ENCODE measurements at places on chromosomes 16 and 17.
A peak's percentile ranks its signal among the peaks of the same experiment; 100 is the strongest.

DNA sequence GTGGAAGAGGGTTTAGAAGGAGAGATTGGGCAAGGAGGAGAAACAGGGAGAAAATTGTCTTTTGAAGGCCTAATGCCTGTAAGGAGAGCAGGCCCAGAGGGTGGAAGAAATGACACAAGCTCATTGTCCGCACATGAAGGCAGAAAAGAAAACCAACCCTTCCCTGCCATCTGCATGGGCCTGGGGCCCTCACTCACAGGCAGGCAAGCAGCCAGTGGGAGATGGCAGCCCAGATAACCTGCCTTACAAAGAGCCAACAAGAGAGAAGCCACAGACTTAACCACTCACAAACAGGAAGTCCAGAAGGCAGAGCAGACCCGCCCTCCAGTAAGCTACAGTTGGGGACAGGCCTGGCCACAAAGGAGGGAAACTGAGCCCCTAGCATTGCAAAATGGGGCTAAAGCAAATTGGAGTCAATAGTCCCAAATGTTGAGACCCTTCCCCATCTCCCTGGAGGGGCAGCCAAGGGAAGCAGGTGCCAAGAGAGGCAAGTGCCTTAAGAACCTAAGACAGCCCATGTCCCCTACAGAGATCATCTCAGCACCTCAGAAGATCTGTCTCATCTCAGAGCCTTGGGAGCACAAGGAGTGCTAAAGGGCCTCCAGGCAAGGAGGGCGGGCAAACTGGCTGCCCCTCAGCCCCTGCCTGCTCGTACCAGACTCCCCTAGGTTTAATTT lies 7.3 kb upstream of the TSPOAP1 start:
- DNase-seq, result no peak

DNA sequence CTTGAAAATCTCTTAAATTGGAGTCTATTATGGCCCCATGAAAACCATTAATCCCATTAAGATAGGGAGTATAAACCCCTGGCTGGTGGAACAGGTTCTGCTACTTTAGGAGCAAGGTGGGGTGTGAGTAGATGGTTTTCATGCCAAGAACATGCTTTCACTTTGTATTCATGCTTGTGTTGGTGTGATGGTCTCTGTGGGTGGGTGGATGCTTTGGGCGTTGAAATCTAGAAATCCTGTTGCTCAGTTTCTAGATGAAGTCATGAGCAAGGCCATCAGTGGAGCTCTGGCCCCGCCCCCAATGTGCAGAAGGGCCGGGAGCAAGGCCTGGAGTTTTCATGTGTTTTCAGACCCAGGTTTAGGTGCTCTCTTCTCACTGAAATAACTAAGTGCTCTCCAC lies 20.1 kb downstream of the PLD6 start:
- DNase-seq, result no peak

DNA sequence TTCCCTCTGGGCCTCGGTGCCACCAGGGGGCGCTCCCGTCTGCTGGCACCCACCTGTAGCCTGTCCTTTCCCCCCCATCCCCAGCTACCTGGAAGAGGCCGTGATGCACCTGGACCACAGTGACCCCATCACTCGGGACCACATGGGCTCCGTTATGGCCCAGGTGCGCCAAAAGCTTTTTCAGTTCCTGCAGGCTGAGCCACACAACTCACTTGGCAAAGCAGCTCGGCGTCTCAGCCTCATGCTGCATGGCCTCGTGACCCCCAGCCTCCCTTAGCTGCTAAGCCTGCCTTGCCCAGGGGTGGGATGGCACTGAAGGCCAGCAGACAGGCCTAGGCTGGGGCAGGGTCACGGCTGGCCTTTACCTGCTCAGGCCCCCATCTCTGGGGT lies 818 bp upstream of the NRN1L start:
- DNase-seq, result peak; percentile 37

DNA sequence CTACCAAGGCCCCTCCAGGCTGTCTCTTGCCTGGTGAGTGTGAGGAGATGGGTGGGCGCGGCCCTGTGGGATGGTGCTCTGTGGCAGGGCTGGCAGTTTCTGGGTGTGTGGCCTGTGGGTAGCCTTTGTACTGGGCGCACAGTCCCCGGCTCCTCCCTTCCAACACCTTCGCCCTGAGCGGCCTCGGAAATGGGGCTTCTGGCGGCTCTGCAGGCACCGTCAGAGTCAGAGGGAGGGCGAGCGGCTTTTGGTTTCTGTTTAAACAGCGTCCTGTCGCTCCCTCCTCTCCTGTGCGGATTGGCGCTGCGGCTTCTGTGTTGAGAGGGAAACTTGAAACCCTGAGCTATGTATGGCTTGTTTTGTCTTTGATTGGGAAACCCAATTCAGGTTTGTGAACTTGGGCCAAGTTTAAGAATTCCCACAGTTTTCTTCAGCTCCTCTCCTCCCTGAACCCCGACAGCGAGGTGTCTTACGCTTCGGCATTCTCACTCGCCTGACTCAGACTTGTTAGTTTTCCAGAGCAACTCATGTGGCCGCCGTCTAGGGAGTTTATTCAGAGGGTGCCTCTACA lies 8.3 kb upstream of the ZNF750 start:
- peak; percentile 80 for DNase-seq

GRCh38 chr16:69672998-69673713 lies 53.2 kb downstream of the NQO1 start:
- no peak for DNase-seq

DNA sequence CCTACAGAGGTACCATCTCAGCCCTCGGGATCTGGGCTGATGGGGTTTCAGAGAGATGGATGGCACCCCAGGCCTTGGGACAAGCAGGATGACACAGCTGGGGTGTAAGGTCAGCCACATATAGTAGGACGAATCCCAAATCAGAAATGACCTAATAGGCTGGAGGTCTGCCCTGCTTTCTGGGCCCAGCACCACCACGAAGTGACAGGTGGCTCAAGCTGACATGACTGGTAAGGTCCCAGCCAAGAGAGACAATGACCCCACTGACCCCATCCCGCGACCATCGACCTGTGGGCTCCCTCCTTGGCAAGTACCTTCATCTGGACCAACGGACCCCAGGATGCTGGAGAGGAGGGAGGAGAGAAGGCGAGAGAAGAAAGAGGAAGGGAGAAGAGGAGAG lies 15.6 kb downstream of the CAMKK1 start:
- no peak for DNase-seq

GRCh38 chr17:76191896-76192295 lies 48.4 kb downstream of the RNF157 start:
- DNase-seq, result no peak

- DNase-seq, result no peak
Measured at GRCh38 chr17:82783498-82783897, 31.6 kb downstream of the TBCD start.

GRCh38 chr16:19147627-19148026 lies 20.4 kb upstream of the SYT17 start:
- no peak for DNase-seq

GRCh38 chr17:63751806-63752205 lies 10.2 kb upstream of the STRADA start:
- no peak for DNase-seq

DNA sequence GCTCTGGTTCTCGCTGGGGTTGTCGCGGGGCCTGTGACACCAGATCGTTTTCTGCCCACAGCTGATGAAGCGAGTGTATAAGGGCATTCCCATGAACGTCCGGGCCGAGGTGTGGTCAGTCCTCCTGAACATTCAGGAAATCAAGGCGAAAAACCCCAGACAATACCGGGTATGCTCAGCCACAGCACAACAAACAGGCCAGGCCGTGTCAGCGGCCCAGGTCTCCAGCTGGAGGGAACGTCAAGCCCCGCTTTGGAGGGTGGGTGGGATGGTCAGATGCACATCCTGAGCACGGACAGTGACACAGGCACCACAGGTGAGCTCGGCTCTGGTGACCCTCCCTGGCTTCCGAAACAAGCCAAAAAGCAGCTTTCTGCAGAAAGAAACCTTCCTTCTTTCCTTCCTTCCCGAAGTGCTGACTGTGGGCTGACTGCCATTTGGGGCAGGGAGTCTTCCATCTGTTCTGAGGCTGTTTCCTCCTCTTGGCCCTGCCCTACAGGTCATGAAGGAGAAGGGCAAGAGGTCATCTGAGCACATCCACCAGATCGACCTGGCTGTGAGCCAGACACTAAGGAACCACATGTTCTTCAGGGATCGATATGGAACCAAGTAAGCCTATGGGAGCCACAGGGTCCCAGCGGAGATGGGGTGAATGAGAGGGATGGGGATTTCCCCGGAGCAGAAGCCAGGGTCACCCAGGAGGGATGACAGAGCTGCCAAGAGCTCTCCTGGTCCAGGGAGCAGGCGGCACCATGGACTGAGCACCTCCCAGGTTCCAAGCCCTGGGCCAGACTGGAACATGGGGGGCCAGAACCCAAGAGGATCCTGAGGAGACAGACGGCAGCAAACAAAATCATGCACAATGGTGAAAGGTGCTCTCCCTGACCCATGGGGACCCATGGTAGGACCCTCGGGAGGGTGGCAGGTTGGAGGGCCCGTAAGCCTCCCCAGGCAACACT lies 79.4 kb downstream of the GOSR1 start:
- DNase-seq, result no peak

- DNase-seq, result no peak
Measured at GRCh38 chr16:1942047-1942809, 771 bp downstream of the MSRB1 start.

DNA sequence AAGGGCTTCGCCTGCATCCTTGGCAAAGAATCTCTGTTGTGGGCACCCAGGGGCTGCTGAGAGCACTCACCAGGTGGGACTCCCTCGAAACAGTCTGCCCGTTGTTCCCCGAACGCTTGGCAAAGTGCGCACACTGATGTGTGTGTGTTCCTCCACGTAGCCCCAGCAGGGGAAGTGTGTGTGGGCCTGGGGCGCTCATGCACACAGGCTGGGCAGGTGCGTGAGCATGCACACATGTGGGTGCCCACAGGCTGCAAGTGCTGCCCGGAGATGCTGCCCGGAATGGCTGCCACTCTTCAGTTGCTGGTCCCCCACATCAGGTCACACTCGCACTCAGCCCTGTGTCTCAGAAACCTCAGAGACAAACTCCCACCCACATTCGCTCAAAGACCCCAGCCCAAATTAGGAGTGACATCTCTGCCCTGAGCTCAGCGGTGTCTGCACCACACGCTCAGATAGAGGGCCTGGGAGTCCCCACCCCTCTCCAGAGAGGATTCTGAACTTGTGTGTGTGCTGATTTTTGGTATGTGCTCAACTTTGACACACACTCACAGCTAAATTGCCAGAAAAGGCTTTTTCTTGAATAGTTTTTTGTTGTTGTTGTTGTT lies 119.4 kb downstream of the MGAT5B start:
- DNase-seq, result no peak

- no peak for DNase-seq
Measured at GRCh38 chr16:3992297-3993051, 112.0 kb upstream of the CREBBP start.

- DNase-seq, result no peak
Measured at GRCh38 chr17:3835410-3836229, 10.4 kb downstream of the NCBP3 start.

DNA sequence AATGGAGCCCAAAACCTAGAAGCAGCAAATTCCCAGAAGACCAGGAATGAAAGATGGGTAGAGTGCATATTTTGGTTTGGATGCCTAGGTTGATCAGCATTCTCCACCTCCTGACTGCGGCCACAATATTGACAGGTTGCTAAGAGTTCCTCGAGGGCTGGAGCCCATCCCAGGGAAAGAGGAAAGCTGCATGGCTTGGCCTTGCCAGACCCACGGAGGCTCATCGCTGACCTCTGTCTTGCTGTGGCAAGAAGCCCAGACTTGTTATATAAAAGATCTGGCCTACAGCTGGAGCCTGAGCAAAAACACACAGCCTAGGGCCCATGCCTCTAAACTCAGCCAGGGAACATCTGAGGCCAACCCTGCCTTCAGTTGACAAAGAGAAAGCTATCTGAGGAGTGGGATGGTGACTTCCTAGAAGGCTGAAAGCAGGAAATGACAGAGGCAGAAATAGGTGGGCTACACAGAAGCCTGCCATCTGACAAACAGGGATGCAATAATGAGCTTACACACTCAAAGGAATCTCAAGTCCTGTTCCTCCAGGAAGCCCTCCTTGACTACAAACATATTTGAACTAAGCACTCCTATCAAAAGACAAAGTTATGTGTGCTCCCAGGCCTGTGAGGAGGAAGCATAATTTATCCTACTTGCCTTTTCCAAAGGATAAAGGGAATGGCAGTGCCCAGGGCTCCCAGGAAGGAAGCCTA lies 22.5 kb upstream of the SLC35B1 start:
- DNase-seq, result no peak

GRCh38 chr16:66309-67182 lies 5.9 kb downstream of the RHBDF1 start:
- no peak for DNase-seq

GRCh38 chr17:77470800-77471733 lies 330.3 kb downstream of the SEC14L1 start:
- no peak for DNase-seq

GRCh38 chr17:75059369-75060345 lies 12.6 kb downstream of the KCTD2 start:
- DNase-seq, result no peak

- DNase-seq, result no peak
Measured at GRCh38 chr16:54290833-54291655, 4.5 kb upstream of the IRX3 start.

DNA sequence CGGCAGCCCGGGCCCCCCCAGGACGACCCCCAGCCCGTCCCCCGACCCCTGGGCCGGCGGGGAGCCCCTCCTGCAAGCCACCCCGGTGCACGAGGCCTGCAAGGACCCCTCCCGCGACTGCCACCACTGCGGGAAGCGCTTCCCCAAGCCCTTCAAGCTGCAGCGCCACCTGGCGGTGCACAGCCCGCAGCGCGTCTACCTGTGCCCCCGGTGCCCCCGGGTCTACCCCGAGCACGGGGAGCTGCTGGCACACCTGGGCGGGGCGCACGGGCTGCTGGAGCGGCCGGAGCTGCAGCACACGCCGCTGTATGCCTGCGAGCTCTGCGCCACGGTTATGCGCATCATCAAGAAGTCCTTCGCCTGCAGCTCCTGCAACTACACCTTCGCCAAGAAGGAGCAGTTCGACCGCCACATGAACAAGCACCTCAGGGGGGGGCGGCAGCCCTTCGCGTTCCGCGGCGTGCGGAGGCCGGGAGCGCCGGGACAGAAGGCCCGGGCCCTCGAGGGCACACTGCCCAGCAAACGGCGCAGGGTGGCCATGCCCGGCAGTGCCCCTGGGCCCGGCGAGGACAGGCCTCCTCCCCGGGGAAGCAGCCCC lies 15.6 kb upstream of the ZFPM1 start:
- no peak for DNase-seq

GRCh38 chr17:44793885-44794842 lies 35.4 kb downstream of the ADAM11 start:
- DNase-seq, result no peak

DNA sequence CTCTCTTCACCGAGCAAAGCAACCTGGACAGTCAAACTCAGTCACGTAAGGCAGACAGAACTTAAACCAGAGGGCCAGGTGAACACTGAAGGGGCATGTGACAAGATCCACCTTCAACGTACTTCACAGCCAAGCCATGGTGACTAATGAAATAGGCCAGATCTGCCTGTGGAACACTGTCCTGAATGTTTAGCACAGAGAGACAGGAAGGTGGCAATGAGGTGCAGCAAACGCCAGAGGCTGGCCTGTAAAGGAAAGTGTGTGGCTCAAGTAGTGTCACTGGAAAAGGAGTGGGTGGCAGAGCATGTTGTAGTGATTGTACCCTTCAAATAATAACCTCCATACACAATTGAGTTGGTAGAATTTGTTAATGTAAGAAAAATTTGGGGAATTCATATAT lies 38.1 kb downstream of the SLC6A4 start:
- DNase-seq, result no peak

All from NCI-H2029 (cell line).